Stimulated activated naive CD8-positive, alpha-beta T cell treated with anti-CD3 and anti-CD28 coated beads, Interleukin-15, amount 100 ng/mL, for 72 hours (primary cell): ENCODE measurements at places on chromosomes 3 and 15.

DNA sequence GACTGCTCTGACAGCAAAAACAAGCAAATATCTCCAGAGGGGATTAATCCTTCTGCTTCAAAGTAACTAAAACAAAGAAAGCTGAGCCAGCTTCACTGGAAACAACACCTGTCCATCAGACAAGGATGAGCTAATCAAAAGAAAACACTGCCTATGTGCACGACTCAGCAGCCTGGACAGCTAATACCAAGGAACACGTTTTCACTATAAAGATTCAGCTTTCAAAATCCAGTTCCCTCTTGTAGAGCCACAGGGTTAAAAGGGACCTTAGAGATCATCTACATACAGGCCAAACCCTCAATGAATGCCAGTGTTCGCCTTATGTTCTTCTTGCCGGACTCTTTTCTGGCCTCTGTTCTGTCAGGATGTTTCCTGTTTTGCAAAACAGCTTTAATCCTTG, 6.9 kb downstream of the TUSC7 start:
- no peak for DNase-seq

GRCh38 chr15:48514103-48514816, 131.2 kb downstream of the FBN1 start:
- no peak for DNase-seq

DNA sequence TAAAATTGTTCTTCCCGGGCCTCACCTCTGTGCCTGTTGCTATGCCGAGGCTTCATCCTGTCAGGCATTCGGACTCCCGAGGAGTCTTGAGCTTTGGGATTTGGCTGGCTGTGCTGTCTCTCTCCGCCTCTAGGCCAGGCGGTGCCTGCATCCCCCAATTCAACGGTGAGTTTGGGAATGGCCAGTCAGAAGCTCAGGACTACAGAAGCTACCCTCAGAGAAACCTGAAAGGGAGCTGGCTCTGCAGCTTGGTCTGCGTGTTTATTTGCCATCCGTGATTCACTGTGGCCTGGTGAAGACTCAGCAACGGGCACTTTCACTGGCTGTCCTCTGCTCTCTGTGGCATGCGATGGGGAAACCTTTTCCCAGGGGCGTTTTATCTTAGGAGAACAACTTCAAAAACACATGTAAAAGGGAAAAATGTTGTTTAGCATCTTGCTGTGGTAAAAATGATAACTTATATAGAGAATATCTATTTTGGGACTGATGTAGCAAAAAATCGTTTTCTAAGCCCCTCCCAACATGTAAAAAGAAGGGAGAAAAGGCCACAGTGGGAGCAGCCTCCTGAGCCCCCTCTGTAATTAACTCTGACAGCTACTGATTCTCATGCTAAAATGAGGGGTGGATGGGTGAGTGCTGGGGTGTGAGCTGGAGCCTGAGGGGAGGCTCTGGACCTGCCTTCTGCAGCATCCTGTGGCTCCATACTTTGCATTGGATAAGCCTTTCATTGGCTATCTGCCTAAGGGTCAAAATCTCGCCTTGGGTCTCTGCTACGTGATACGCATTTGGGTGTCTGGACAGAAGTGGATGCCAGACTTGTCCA, 103.4 kb upstream of the KLHL25 start:
- no peak for DNase-seq

- DNase-seq, result no peak
These were observed 352.5 kb downstream of the DIPK2A start for GRCh38 chr3:144324076-144324475.

- no peak for DNase-seq
These were observed 1223.2 kb downstream of the OTOL1 start for GRCh38 chr3:162719684-162720341.

- DNase-seq, result no peak
These were observed 13.6 kb upstream of the TFG start for GRCh38 chr3:100695696-100696095.

GRCh38 chr3:123424999-123425712, 23.7 kb downstream of the ADCY5 start:
- DNase-seq, result no peak

DNA sequence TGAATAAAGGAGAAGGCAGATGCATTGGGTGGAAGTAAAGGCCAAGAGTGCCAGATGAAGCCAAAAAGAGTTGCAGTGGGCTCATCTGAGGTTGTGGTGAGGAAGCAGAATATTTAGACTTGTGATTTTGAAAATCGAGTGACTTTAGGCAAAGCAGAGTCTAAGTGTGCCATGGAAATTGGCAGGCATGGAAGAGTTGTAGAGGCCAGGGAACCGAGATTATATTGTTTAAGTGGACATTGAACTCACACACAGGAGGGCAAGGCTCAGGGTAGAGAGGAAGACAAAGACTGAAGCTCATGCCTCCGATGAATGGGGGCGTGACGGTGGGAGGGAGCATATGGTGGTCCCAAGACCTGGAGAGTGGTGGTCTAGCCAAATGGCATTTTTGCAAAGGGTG, 347.5 kb downstream of the EPHB1 start:
- no peak for DNase-seq
